ENCODE measurements at places on chromosomes 13 and 19.

DNA sequence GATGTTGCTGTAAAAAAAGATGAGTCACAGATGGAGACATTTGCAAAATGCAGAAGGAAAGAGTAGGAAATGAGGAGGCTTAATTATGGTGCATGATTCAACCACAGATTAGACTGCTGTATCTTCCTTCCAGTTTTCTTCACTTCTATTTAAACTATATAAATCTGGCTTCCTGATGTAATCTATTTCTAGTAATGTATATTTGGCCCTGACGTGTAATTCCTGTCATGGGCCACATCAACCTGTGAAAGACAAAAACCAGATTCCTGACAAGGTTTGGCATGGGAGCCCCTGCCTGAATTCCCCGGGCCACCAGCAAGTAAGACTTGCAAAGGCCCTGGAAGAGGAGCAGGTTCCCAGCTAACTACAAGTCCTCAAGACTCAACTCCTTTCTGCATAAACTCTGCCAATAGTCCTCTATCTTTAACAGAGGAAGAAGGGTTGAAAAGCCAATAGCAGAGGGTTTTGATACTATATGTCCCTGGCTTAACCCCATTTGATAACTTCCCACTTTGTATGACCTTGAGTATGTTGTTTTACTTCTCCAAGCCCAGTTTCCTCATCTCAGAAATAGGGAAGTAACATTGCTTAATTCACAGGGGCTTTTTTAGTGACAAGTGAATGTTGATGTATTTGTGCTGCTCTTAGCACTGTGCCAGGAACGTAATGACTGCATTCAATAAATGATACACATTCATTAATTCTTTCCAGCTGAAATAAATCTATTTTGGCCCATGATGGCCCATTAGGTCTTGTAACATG is 172.7 kb downstream of the SPRY2 start:
- DNase-seq: peak; percentile 65

- no peak for DNase-seq
Measured at GRCh38 chr13:75136151-75136550, 345.8 kb downstream of the TBC1D4 start.

DNA sequence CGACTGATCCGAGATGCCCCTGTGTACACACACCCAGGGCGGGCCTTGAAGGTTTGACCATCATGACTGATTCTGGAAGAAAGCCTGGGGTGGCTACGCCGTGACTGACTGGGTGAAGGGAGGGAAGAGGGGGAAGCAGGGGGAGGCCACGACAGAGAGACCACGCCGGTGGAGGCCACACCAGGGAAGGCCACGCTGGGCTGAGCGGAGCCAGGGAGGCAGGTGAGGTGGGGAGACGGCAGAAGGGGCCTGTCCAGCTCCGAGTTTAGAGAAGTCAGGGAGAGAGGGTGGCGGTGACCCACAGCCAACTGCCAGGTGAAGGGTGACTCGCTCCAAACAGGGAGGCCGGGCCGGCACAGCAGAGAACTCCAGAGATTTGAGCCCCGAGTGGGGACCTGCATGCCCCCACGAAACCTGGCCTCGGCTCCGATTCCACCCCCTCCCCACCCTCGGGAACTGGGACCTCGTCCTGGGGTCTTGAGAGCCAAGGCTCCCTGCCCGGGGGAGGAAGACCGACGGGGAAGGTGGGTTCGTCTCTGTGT is 102.6 kb downstream of the PTPRS start:
- DNase-seq: no peak

GRCh38 chr19:6473647-6474046 is 7.9 kb downstream of the DENND1C start:
- DNase-seq: no peak

DNA sequence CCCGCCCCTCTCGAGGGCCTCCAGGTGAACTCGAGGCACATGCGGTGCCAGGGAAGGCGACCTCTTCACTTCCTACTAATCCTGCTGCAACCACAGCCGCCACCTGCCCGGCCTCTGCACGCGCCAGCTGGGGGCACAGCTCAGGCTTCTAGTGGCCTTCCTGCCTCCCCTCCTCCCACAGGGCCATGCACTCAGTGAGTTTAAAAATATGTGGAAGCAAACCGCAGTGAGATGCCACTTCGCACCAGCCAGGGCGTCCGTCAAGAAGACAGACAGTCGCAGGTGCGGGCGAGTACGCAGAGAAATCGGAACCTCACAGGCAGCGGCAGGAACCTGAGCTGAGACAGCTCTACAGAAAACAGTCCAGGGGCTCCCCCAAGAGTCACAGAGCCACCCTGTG is 10.4 kb downstream of the LMNB2 start:
- no peak for DNase-seq

DNA sequence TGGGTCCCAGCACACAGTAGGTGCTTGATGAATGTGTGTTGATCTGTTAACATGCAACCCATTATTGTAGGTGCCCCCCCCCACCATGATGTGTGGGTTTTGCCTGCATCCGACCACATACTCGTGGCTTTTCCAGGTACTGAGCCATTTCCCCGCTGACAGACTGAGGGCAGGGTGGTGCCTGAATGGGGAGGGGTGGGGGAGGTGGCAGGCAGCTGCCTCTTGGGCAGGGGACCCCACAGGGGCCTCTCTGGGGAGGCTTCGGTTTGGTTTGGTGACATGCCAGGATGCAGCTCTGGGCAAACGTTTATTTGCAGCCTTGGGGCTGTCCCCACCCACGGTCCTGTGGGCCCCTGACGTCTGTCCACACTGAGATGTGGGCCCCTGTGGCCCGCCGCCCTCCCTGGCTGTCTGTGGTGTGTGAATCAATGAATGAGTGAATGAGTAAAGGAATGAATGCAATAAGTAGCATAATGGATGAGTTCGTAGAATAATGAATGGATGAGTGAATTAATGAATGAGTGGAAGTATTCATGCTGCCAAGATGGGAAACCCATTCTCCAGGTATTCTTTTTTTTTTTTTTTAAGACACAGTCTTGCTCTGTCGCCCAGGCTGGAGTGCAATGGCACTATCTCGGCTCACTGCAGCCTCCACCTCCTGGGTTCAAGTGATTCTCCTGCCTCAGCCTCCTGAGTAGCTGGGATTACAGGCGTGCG is 9.0 kb upstream of the JUND start:
- DNase-seq: no peak

DNA sequence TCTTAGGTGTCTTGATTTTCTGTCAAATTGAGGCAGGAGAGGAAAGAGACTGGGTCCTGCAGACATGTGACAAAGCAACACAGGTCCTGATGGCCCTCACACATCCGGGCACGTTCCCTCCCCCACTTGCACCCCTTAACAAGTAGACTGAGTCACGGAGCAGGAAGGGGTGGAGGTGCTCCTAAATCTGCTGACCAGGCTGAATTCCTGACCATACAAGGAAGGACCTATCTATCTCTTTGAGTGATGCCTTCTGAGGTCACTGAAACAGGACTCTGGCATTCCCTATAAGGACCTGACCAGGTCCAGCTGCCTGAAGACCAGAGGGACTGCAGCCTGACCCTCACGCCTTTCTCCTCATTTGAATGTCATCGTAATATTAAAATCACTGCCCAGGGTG is 250.3 kb downstream of the COL4A1 start:
- no peak for DNase-seq

DNA sequence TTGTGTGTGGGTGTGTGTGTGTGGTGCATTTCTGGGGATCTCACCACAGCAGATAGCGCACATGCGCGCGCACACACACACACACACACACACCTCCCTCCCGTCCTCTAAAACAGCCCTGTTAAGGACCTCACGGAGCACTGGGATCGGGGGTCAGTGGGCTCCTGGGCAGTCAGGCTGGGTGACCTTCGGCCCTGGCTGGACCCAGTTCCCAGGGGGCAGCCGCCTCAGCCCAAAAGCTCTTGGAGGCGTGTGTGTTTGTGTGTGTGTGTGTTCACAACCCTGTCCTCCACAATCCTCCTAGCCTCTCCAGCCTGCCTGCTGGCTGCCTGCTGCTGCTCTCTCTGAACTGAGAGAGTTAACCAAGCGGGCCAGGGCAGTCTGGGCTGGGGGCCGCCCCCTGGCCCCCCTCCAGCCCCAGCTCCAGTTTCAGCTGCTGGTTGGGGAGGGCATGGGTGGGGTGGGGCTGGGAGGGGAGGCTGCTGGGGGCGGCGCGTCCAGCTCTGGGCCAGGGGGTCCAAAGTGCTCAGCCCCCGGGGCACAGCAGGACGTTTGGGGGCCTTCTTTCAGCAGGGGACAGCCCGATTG is at the start of gene FXYD1:
Gene FXYD1 (plus strand): TSS at position 520 of the 588 bp plus-strand sequence. CDS start 1,256 bp downstream, outside the sequence.
- no peak for DNase-seq

DNA sequence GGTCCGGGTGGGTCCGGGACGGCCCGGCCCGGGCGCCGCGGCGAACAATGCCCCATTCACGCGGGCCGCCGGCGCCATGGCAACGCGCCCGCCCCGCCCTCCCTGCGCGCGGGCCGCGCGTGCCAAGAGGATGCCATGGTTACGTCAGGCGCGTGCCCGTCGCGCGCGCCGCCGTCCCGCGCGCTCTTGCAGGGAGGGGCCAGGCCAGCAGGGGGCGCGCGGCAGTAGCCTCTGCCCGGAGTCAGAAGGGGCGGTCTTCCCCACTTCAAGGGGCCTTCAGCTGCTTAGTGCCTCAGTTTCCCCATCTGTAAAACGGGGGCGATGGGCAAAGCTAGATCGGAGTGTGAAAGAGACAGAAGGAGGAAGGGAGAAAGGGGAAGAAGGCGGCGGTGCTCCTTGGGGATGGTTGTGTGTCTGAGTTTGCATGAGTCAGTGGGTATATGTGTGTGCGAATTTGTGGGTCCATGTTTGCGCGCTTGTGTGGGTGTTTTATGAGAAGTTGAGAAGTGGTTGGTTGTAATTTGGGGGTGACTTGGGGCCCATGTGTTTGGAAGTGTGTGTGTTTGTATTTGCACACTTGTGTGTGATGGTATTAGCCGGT is 11.6 kb upstream of the NFIX start:
- peak; percentile 85 for DNase-seq

DNA sequence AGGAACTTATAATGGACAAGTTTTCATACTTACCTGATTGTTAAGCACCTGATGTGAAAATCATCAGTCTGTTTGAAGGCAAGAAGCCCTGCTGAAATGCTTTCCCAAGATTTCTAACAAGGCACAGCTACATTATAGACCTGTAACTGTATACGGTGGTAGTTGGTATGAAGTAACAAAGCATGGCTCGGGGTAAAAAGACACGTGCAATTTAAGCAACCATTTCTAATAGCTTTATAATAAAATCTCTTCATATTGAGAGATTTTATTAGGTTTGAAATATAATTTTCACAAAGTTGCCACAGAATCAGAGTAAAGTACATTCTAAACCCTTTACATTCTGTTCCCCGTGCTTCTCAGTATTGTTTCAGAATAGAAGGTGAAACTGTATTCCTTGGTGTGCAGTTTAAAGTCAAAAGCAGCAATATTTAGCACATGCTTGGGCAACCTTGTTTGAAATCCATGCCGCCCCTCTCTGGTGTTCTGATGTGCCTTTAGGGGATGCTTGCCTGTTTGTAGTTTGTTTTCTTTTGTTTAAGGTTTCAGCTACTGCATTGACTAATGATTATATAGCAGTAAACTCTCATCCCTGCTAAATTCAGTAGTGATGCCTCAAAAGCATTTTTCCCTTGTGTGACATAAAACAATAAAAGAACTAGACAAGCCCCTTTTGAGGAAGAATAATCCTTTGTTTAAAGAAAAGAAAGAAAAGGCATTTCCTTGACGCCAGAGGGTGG is 125.2 kb upstream of the OBI1 start:
- no peak for DNase-seq

DNA sequence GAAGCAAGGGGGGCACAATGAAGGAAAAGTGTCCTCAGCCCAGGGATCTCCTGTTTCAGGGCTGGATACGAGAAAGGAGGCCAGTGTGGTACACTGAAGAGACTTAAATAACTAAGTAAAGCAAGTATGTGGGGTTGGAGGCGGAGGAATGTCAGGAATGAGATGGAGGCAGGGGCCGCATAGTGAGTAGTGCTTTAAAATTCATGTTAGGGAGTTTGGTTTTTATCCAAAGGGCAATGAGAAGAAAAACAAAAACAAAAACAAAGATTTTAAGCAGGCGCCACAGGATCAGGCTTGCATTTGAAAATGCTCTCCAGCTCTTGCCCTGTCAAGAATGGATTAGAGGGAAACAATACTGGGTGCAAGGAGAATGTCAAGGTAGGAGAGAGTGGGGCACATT is 273.4 kb downstream of the DCLK1 start:
- no peak for DNase-seq

DNA sequence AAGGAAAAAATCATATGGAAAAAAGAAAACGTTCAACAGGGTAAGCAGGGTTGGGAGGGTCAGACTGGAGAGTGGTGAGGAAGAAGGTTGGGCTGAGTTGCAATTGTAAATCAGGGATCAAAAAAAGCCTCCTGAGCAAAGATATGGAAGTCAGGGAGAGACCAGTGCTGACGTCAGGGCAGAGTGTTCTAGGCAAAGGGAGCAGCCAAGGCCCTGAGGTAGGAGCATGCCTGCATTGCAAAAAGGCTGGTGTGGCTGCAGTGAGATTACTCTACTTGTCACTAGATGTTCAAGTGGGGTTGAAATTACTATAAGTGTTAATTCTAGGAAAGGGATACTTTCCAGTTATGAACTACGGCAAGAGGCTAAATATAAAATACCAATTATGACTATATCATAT is 562.0 kb downstream of the MYO16 start:
- no peak for DNase-seq

- DNase-seq: no peak
Measured at GRCh38 chr19:610801-611480, 21.3 kb downstream of the HCN2 start.

DNA sequence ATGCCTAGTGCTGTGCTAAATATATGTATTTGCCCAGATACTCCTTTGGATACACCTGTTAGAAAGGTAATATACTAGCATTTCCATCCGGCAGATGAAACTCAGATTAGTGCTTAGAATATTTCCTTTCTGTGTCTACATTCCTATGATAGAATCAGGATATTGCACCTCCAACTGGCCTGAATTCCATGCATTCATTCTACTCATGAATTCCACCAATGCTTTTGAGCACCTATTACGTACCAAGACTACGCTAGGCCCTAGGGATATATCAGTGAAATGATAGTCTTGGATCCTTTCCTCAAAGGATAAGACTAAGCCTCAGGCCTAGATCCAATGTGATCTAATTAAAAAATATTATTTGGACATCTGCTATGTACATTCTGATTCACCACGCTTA is 223.8 kb upstream of the SERP2 start:
- DNase-seq: no peak

GRCh38 chr19:676007-676338 is 219 bp upstream of the FSTL3 start:
- no peak for DNase-seq
